Stimulated activated CD4-positive, alpha-beta T cell treated with anti-CD3 and anti-CD28 coated beads, Interleukin-1b, Interleukin-23, amount 100 ng/mL, for 1 hour (primary cell): ENCODE measurements at places on chromosomes 11 and 22.

GRCh38 chr11:9020916-9021315 is 17.1 kb upstream of the NRIP3 start:
- DNase-seq: no peak

- no peak for DNase-seq
Observed at GRCh38 chr11:92852946-92853345, 116.5 kb upstream of the MTNR1B start.

- no peak for DNase-seq
Observed at GRCh38 chr22:32745251-32745995, 56.1 kb upstream of the TIMP3 start.

DNA sequence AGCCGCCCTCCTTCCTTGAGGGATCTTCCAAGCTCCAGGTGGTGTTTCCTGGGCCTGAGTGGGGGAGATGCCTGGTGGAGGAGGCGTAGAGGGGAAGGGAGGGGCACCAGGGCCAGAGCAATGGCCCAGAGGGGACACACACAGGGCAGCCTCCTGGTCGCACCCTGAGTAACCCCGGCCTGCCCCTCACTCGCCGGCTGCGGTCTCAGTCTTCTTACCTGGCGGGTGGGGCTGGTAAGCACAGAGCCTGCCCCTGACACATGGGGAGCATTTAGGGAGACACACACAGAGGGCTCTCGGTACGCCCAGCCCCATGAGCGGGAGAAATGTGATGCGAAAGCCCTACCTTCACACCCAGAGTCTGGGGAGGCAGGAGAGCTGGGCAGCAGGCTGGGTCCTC is 23.9 kb downstream of the IGF2 start:
- DNase-seq: no peak

GRCh38 chr11:73204711-73205121 is 13.4 kb upstream of the P2RY2 start:
- DNase-seq: no peak

- no peak for DNase-seq
Observed at GRCh38 chr11:116731097-116731761, 41.6 kb downstream of the BUD13 start.

GRCh38 chr11:34275486-34275885 is 82.3 kb downstream of the ABTB2 start:
- no peak for DNase-seq

DNA sequence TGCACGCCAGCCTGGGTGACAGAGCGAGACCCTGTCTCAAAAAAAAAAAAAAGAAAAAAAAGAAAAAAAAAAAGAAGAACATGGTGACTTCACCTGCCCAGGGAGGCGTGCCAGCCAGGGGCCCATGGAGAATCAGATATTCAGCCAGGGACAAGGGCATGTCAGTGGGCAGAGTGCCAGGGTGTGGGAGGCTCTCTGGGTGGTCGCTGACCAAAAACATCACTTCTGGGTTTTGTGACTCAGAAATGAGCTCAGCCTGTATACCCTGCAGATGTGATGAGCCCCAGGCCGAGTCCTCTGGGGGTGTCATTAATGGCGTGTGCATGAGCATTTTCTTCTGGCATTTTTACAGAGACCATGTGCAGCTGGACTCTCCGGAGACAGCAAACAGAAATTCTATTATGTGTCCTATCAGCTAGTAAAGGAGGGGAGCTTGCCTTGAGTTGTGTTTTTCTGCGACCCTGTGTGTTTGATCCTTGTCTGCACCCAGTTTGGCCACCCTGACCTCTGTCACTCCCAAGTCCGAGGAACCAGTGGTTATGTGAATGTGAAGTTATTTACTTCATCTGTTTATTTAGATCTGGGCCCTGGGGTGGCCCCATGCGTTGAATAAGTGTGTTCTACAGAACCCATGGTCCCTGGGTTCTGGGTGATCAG is 53.6 kb downstream of the BCR start:
- no peak for DNase-seq

DNA sequence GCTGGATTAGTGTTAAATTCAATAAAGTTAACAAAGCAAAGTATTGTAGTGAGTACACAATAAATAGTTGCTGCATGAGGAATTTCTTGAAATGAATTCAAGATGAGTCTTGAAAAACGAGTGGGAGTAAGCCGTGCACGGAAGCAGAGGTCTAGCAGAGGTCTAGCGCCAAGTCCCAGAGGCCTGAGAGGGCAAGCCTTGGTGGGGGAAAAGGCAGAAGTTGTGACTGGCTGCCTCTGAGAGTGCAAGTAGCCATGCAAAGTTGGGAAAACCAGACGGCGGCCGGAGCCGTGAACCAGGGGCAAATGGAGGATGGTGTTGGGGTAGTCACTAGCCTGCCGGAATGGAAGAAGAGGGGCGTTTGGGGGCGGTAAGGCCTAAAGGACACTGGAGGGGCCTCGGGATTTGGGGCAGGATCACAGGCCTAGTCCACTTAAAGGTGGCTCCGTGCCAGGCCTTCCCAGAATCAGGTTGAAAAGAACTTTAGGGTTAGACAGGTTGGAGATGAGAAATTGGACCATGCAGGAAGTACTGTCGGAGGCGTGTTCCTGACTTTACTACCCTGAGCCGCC is 379 bp upstream of the SLC3A2 start:
- DNase-seq: no peak

DNA sequence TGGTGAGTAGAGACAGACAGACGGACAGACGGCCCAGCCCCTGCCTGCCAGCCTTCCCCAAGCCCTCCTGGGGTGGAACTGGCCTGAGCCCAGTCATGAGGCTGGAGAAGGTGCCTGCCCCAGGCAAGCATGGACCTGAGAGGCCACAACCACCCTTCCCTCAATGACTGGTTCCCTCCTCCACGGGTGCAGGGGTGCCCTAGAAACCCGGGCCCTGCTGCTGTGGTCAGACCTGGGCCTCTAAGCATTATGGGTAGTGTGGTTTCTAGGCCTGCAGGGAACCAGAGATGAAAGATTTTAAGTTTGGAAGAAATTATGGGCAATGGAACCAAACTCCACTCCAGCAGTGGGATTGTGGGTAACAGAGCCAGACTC is 13.5 kb downstream of the RHBDD3 start:
- no peak for DNase-seq

- DNase-seq: no peak
Observed at GRCh38 chr11:20013346-20014066, 146.8 kb downstream of the DBX1 start.

- no peak for DNase-seq
Observed at GRCh38 chr11:86749376-86749775, 51.0 kb upstream of the PRSS23 start.

- no peak for DNase-seq
Observed at GRCh38 chr22:29344137-29344536, 28.6 kb upstream of the RASL10A start.

DNA sequence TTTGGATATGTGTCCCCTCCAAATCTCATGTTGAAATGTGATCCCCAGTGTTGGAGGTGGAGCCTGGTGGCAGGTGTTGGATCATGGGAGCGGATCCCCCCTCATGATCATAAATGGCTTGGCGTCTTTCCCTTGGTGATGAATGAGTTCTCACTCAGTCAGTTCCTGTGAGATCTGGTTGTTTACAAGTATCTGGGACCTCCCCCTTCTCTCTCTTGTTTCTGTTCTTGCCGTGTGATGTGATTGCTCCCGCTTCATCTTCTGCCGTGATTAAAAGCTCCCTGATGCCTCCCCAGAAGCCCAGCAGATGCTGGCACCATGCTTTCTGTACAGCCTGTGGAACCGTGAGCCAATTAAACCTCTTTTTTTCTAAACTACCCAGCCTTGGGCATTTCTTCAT is 102.2 kb downstream of the SEZ6L start:
- no peak for DNase-seq

DNA sequence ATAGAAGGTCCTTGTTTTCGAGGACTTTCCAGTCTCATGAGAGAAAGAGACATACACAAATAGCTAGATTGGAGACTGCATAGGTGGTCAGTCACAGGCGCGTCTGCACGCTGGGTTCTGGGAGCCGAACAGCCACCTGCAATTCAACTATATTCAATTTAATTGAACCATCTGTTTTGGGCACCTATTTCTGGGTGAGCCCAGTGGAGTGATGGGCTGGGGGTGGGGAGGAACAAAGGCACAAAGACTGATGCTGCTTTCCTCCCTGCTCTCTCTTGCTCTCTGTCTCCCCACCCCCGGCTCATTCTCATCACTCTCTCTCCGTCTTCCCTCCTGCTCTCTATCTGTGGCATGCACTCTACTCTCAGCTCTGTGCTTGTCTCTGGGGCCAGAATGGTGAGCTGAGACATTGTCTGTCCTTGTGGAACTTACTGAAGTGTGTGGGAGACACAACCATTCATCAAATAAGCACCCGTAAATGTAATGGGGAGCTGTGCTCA is 48.1 kb upstream of the B3GAT1 start:
- no peak for DNase-seq

- no peak for DNase-seq
Observed at GRCh38 chr11:12066056-12066798, 44.2 kb upstream of the MICAL2 start.

GRCh38 chr11:65429068-65429681 is 6.6 kb downstream of the NEAT1 start:
- DNase-seq: no peak

DNA sequence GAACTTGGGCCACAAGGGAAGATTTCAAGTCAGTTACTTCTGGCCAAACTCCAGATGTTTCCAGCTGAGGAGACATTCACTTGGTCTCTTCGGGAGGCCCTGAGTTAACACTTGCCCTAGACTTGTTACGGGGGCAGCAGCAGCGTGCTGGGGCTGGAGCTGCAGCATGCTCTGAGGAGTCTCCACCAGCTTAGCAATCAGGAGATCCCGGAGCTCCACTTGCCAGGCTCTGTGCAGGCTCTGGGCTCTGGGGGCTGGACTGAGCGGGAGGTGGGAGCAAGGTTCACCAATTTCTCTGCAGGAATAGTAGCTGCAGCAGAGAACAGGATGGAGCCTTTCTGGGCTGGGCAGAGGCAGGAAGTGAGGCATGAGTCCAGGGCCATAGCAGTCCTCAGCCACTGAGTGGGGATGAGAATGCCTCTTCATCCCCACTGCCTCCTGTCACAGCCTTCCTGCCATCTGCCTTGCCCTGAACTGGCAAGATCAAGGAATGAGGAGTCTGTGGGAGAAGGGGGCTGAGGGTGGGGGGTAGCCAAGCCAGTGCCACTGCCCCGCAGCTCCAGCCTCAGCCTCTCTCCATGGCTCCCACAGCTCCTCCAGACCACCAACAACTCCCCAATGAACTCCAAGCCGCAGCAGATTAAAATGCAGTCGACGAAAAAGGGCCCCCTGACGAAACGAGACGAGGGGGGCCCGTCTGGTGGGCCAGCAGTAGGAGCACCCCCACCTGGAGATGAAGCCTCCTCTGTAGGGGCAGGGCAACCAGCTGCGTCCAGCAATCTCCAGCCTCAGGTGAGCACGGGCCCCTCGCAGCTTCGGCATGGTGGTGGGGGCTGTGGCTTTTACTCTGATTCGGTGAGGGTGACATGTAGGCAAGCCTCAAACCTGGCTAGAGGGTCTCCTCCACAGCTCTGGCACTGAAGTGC is 23.4 kb downstream of the GTPBP1 start:
- no peak for DNase-seq

DNA sequence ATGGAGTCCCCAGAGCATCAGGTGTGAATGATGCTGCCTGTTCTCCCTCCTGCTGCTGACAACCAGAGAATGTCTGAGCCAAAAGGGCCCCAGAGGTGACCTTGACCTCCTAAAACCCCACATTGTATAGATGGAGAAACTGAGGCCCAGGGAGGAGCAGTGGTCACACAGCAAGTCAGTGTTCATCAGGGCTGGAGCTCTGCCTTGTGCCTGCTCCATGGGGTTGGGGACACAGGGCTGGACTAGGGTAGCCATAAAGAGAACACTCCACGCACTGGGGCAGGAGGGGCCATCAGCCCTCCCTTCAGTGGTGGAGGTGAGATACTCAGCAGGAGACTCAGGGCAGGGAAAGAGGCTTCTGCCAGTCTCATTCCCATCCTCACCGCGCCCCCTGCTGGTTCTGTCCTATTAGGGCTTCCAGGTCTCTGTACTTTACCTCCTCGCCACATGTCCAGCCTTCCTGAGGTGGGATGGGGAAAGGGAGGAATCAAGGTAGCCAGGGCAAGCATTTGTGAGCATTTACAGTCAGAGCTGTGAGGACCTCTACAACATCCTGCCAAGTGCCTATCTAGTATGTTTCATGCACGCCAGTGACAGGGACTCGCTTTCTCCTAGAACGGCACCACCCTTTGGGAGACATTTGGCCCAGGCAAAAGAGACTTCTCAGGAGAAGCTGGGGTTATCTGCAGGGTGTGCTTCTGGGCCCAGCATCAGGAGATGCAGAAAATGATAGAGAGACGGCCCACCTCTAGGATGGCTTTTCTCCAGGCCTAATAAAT is 43.2 kb downstream of the NEU3 start:
- peak; percentile 39 for DNase-seq

DNA sequence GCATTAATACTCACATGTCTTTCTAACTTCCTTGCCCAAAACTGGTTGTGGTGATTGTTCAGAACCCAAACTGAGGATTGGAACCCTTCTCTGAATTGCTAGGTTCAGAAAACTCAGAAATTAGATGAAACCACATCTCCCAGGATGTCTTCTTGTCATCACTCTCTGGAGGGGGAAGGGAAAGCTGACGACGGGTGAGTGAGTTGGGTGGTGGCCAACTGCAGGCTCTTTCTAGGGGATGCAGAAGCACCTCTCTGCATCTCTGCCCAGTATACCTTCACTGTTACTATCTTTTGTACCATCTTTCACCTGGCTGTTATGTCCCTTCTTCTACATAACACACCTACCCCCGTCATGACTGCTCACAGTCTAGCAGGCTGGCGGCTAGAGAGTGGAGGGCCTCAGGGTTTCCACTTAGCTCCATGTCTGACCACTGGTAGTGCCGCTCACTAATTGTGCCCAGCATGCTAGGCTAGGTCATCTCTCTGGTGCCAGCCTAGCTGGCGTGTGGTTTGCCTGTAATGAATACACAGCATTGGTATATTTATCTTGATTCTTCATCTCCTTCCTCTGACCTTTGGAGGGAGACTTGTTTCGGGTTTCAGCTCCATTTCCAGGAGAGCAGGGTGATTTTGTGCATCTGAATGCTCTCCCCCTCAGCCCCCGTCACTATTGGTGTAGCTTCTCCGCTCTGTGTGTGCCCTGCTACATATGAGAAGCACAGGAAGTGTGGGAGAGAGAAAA is 7.3 kb downstream of the GRAMD1B start:
- no peak for DNase-seq
